NAMALWA (cell line): ENCODE measurements at places on chromosomes 1 and 21.
A peak's percentile ranks its signal among the peaks of the same experiment; 100 is the strongest.

GRCh38 chr21:45291613-45292398, 4.1 kb upstream of the POFUT2 start:
- DNase-seq = no peak

- no peak for DNase-seq
Measured at GRCh38 chr1:76336931-76337371, 262.4 kb downstream of the ST6GALNAC3 start.

DNA sequence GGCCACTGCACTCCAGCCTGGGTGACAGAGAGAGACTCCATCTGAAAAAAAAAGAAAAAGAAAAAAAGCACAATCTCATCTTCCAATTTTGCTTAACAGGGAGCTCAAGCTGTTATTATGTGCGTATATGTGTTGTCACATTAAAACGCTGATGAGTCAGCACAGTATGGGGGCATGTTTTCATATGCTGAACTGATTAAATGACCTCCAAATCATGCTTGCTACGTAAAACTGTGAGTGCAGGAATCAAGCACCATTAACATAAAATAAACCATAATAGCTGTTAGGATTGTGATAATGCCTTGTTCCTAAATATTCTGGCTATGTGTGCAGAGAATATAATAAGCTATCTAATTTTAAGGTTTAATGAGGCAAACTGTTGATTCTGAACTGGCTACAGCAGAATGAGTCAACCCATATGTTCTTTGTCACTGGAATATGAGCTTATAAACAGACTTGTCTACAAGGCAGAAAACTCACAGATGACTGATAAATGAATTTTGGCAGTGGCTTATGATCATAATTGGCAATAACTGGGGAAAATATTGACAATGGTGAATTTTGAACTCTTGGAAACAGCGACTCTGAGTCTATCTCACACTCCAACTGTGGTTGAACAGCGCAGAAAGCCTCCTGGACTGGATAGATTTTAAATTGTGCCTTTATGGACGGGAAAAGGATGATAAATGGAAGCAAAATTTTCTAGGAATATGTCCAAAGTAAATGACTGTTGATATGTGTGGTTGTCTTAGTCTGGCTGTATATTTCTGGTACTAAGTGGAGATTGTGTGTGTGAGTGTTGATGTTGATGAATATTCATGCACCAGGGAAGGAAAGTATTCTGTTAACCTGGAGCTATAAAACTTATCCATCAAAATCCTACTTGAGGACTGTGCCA, 75.5 kb downstream of the VCAM1 start:
- DNase-seq = no peak

DNA sequence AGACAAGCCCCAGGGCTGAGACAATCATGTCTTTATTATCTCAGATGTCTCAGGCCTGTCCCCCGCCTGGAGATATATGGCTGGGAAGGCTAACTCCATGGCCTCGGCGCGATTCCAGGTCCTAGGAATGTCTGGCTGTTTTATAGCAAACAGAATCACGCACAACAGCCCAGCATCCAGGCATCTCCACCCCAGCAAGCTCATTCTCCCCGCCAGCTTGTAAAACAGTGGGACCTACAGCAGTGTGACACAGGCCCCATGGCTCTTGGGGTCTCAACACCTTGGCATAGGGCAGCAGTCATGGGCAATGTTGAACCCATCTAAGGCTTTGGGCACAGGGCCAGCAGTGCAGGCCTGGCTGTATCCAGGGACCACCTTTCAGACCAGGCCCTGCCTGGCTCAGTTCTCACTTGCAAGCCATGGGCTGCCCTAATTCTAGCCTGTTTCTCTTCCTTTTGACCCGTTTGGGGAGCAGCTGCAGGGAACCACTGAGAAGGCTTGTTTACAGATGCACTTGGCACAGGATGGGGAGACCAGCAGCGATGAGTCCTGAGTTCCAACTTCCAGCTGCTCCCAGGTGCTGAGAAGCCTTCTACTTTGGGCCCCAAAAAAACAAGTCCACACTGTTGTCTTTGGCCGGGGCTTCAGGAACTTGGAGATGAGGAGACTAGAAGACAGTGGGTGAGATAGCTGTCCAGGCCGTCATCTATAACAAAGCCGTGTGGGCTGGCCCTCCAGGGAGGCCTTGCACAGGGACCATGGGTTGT, 34.4 kb downstream of the WNT4 start:
- DNase-seq = no peak

DNA sequence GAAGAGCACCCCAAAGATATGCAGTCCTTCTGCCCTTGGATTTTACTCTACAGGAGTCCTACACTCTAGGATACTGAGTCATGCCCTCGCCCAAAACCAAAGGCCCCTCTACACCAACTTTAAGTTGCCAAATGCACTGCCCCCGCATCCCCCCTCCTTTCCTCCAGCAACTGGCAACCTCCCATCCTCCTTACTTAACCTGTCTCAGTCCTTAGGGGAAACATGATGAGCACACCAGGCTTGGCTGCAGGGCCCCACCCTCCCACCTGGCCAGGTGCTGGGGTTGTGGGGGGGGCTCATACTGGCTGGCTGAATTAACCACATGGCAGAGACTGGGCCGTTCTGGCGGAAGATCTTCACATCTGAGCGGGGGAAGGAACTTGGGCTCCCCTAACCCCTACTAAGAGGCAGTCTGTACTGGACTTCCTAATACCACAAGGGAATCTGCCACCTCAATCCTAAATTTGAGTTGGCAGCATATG, 1.2 kb downstream of the HDGF start:
- peak; percentile 55 for DNase-seq

- DNase-seq = peak; percentile 53
Measured at GRCh38 chr1:51058858-51059257, 43.2 kb upstream of the C1orf185 start.

DNA sequence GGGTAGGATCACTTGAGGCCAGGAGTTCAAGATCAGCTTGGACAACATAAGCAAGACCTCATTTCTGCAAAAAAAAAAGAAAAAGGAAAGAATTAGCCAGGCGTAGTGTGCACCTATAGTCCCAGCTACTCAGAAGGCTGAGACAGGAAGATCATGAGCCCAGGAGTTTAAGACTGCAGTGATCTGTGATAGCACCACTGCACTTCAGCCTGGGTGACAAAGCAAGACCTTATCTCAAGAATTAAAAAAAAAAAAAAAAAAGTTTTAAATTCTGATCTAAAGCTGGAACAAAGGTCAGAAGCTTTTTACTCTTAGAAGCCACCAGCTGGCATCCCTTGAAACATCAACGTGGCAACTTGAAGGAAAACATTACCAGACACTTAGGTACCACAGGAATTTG, 45.3 kb downstream of the HENMT1 start:
- no peak for DNase-seq

DNA sequence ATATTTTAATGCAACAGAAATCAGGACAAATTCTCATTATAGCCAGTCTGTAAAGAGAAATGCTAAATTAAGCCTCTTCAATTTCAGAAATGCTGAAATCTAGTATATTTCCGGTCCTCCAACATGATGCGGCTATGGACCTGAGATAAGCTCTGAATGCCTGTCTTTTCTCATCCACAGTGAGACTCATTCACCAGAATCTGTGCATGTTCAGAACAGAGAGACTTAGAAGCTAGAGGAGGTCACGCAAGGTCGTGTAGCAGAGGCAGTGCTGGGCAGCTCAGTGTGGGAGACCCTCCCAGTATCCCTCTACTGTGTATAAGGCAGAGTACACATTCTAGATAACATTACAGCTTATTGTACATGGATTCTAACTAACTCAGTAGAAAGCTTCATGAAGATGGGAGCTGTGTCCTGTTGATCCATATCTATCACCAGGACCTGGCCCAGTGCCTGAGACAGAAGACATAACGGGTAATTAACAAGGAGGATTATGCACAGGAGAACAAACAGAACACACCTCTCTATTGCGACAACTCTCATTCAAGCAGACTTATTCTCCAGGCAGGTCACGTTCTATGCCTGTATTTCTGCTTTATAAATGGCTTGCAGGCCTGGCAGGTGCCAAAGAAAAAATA, 97.0 kb upstream of the COA6 start:
- no peak for DNase-seq

DNA sequence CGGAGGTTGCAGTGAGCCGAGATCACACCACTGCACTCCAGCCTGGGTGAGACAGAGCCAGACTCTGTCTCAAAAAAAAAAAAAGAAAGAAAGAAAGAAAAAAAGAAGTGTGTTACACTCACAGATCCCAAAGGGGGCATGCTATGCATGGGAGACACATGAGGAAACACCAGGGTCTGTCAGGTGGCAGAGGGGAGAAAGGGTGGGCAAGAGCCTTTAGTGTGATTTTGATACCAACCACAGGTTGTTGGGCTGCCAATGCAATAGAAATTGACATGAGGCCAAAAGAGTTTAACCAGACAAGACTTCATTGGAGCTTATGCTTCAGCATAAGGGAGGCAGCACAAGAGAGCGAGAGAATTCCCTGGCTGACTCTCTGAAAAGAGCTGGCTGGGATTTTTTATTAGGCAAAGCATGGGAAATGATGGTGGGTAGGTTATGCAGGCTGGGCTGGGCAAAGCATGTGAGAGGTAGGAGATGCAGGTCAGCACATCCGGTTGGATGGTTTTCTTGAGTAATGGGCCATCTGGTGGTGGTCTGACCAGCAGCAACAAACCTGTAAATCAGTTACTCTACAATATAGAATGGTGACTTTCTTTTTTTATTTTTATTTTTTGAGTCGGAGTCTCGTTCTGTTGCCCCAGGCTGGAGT, 11.7 kb upstream of the EXTL1 start:
- DNase-seq = peak; percentile 66

- no peak for DNase-seq
Measured at GRCh38 chr1:72848997-72849396, 566.7 kb upstream of the NEGR1 start.

DNA sequence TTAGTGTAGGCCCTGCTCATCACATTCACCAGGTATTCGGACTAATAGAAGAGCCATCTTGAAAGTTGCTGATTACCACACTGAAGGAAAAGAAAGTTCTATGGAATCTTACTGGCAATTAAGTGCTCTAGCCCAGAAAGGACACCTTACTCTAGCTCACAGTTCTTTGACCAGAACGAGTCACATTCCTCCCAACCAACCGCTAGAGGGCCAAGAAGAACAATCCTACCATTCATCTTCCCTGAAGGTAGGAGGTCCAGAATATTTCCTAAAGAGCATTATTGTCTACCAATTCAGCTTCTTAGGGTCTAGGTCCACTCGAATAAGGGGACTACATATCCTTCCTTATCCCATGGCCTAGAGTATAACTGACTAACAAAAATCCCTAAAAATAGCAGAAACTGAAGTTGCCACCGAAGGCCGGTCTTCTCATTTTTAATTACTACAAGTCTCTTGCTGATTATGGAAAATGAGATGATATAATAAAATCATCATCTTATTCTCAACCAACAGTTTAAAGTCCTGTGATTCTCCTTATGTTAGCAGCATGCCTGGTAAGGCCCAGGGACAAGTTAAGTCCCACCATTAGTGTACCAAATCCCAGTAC, 2.7 kb upstream of the FMO1 start:
- DNase-seq = peak; percentile 76

DNA sequence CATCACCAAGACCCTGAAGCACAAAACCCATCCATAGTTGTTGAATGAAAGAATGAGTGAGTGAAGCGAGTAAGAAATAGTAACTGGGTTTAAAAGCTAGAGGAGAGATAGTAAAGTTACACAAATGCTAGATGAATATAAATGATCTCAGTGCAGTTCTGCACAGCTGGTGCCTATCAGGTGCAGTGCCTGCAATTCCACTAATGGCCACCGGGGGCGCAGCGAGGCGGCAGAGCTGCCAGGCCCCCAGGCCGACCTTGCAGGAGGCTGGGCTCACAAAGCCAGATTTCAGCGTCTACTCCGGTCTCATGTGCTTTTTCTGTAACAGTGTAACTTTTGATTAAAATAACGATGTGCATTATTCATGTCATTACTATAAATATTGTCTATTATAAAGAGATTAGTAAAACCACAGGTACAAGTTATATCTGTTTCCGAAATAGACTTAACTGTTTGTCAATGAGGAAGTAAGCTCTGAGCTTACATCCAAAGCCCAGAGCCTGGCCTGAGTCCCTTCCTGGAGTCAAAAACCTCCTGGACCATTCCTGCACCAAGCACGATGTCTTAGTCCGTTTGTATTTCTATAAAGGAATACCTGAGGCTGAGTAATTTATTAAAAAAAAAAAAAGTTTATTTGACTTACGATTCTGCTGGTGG, 477.6 kb downstream of the NPHP4 start:
- DNase-seq = peak; percentile 72

DNA sequence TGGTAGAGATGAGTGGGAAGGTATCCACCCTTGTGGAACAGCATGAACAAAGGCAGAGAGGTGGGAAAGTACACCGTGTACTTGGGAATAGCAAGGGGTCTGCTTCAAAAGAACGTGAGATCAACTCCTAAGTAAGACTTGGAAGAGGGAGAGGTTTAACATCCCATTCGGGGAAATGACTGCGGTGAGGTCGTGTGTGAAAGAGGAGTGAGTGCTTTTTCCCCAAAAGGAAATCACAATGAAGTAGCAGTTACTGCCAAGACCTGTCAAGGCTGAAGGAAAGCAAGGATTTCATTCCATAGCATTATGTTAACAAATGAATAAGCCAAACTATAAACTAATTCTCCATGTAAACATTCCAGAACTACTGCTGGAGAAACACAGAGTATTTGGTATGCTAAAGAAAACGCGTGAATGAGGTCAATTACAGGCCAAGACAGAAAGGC, 20.0 kb upstream of the SYDE2 start:
- no peak for DNase-seq

DNA sequence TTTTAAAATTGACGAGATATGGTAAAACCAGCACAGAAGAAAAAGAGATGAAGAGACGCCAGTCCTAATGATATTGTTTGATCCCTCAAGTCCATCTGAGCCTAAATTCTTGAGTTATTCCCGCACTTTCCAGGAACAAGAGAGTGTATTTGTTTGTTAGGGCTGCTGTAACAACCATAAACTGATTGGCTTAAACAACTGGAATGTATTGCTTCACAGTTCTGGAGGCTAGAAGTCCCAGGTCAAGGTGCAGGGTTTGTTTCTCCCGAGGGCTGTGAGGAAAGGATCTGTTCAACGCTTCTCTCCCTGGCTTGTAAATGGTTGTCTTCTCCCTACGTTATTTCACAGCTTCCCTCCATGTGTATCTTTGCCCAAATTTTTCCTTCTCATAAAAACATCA, 7.8 kb upstream of the EXO1 start:
- no peak for DNase-seq

- no peak for DNase-seq
Measured at GRCh38 chr1:165895451-165895871, 68.0 kb downstream of the UCK2 start.

DNA sequence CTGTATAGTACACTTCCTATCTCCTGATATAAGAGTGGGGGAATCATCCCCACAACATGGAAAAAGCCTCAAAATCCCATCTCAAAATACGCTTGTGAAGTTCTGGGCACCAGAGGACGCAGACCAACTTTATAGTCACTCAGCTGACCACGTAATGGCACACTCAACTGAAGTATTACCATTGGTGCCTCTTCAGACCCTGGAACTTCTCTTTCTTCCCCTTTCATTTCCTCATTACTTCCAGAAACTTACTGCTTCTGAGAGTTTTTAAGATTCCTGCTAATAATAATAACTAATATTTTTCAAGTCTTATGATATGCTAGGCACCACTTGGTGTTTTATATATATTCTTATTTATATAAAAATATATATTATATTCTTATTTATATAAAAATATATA, 202.6 kb downstream of the PTPRC start:
- DNase-seq = no peak

GRCh38 chr1:246639732-246640131, 73.5 kb downstream of the CNST start:
- DNase-seq = no peak

- no peak for DNase-seq
Measured at GRCh38 chr1:212351588-212352362, 62.9 kb downstream of the PACC1 start.
